Fibroblast of upper back skin (primary cell): ENCODE measurements at places on chromosomes 11 and 22.

DNA sequence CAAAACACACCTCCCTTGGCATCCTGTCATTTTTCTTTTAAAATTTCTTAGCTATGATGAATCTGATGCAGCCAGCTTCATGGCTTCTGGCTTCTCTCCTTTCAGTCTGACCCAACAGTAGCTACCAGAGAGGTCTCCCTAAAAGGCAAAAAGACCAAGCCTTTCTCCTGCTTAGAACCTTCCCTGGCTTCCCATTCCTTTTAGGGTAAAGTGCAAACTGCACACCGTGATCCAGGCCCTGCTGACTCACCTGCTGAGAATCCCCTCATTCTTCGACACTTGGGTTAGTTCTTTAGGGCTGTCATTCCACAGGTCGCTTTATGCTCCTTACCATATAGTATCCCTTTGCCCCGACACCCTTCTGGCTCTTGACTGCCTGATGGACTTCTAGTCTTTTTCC, 362.4 kb downstream of the MIAT start:
- DNase-seq: peak; percentile 81

GRCh38 chr11:76073724-76074123, 132.6 kb downstream of the WNT11 start:
- peak; percentile 80 for DNase-seq

DNA sequence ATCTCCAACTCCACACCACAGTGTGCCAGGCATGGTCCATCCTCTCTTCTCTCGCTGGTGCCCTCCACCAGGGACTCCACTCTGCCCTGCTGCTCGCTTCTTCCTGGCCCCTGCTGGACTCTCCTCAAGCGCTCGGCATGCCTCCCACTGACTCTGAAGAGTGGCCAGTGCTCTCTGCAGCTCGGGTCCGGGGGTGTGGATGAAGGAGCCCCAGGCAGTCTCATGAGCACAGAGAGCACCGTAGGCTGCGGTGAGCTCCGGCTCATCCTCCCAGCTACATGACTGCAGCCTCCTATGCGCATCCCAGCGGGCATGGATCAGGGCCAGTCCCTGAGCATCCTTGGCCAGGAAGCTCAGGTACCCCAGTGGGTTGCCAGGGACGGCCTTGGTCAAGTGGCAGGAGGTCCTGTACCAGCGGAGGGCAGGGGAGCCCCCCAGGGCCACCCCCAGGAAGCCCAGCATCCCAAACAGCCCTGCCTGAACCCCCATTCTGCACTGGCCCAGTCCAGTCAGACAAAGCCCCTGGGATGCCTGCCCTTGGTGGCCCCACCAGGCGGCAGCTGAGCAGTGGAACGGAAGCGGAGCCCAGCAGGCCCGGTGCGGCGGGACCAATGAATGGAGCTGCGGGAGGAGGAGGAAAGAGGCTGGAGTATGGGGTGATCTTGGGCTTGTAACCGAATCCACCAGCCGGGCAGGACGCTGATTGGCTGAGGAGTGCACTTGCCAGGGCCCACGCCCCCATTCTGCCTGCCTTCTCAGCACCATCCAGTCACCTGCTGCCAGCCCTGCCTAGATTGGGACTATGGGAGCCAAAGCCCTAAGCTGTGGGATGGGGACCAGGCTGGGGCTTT, at the start of gene PLA2G3:
PLA2G3 (minus strand) TSS at position 643 of the 851 bp plus-strand sequence; CDS start at position 489, 154 bp downstream.
- peak; percentile 38 for DNase-seq

- DNase-seq: peak; percentile 54
Measured at GRCh38 chr22:28799606-28800307, 612 bp downstream of the XBP1 start.

DNA sequence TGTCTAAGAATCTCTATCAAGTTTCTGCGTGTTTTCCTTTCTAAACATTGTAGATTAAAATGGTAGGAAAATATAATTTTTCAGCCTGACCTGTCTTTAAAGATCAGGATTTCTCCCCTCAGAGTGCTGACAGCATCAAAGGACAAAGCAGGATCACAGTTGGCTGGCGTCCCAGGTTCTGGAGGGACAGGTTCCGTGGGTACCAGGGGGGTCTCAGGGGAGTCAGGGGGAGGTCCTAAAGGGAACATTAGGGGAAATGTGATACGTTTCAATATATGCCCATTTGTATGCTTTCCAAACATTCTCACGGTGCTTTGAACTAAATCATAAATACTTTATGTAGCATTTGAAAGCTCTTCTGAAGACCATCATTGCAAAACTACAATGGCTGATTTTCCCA, 3.4 kb downstream of the MMP3 start:
- no peak for DNase-seq

GRCh38 chr22:41347066-41347859, 34.5 kb upstream of the TEF start:
- DNase-seq: no peak

GRCh38 chr22:32476281-32477195, 1.9 kb downstream of the FBXO7 start:
- no peak for DNase-seq

DNA sequence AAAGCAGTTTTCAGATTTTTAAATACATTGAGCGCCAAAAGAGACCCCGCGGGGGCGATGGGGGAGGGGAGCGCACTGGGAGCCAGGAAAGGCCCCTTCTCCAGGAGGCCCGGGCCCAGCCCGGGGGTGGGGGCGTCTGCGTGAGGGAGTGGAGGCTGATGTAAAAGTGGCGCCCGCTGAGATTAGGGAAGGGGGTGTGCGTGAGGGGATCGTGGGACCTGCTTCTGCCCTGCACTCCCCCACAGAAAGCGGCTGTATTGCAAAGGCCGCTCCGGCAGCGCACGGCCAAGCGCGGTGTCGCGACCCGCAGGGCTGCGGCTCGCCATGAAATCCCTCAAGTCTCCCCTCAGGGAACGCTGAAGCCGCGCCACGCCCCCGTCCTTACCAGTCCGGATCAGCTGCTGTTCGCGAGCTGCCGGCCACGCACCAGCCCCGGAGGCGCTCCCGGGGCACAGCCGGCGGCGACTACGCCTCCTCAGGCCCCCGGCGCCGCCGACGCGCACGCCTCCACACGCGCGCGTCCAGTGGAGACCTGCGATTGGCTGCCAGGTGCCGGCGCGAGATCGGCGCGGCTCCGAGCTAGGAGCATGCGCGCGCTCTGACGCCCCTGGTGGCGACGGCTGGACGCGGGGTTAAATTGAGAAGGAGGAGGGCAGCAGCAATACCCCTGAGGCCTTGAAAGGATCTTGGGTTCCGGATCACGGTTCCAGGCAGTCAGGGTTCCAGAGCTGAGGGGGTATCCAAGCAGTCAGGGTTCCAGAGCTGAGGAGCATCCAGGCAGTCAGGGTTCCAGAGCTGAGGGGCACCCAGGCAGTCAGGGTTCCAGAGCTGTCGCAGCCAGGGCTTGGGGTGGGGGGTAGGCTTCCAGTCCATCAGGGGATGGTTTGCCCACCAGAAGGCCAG, at the start of gene ZNF280B:
ZNF280B (minus strand) TSS at position 469 of the 903 bp plus-strand sequence. CDS start 19,344 bp downstream, outside the sequence.
- DNase-seq: peak; percentile 84

GRCh38 chr22:19870153-19871022, 15.7 kb upstream of the GNB1L start:
- DNase-seq: no peak

DNA sequence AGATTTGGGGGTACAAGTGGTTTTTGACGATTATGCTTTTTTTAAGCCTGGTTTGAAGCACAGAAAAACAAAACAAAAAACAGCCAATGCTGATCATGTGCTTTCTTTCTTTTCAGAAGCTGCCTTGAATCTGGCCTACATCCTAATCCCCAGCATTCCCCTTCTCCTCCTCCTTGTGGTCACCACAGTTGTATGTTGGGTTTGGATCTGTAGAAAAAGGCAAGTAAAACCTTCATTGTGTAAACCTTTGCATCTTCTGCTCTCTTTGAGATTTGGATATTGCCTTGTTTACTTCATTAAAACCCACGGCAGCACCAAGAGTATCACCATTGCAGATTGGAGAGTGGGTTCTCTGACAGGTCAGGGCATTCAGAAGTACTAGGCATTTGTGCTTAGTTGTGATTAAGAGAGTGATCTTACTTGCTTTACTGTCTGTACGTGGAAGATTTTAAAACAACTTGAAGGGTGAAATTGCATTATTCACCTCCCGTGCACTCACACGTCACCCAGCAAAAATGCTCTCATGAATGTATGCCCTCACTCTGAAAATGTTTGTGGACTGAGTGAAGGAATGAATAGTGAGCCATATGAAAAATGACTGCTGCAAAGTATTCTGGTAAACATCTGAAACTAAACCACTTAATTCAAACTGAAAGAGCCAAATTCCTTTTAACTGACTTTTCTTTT, 17.0 kb downstream of the LAYN start:
- peak; percentile 99 for DNase-seq

DNA sequence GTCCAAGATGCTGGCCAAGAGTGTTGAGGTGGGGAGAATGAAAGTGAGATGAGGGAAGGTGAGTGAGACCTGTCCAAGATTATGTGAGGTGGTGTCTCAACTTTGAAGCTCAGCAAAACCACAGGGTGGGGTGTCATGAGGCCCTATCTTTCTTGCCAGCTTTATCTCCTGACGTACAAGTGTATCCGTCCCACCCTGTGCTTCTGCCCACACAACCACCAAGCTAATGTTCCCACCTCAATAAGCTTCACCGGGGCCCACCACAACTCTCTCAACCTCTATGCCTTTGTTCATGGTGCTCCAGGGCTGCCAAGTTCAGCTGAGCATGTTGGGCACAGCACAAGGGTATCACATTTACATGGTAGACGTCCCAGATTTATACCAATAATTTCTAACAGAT, 7.1 kb upstream of the TPST2 start:
- DNase-seq: no peak

- DNase-seq: no peak
Measured at GRCh38 chr11:92820860-92821259, 148.6 kb upstream of the MTNR1B start.

GRCh38 chr11:128723531-128723930, 29.7 kb downstream of the FLI1 start:
- DNase-seq: no peak

DNA sequence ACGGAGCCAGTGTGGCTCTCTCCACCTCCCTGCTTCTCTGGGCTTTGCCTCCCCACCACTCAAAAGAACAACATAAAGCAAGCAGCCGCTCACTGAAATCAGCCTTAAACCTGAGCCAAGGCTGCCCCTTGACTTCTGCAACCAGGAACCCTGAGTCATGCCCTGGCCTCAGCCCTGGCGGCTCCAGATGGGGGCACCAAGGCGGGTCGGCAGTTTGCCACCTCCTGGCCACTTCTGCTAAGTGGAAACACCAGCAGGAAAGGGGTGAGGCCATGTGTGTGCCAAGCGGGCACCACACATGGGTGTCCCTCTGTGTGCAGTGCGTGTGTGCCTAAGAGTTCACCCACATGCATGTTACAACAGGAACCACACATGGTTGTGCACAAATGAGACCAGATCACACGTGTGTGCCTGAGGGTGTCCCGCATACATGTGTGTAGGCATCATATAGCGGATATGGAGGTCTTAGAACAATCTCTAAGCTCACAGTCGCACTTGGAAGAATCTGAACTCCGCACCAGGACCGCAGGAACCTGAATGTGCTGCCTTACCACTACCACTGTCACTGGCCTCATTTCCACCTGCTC, 221.2 kb downstream of the MN1 start:
- no peak for DNase-seq

- DNase-seq: no peak
Measured at GRCh38 chr11:702462-703461, 3.3 kb upstream of the EPS8L2 start.

DNA sequence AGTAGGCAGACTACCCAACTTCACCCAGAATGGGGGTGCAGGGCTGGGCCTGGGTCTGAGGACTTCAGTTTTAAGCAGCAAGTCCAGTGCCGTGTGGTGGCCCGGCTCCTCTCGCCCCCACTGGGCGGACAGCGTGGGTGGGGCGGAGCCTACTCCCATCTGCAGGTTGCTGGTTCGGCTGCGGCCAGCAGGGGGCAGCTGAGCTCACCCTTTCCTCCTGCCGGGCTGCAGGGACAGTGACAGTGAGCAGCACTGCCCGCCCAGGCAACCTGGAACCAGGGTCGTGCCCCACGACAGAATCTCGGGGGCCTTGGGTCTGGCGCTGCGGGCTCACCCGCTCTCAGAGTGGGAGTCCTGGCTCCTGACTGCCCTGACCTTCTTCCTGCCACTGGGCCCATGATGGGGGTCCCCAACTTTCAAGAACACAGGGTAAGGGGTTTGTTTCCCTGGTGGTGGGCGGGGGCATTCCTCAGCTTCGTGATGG, 6.2 kb upstream of the NEAT1 start:
- DNase-seq: peak; percentile 74

- DNase-seq: no peak
Measured at GRCh38 chr22:30040499-30041260, 39.6 kb upstream of the HORMAD2 start.

- DNase-seq: peak; percentile 84
Measured at GRCh38 chr11:74932797-74933196, 16.1 kb downstream of the XRRA1 start.

DNA sequence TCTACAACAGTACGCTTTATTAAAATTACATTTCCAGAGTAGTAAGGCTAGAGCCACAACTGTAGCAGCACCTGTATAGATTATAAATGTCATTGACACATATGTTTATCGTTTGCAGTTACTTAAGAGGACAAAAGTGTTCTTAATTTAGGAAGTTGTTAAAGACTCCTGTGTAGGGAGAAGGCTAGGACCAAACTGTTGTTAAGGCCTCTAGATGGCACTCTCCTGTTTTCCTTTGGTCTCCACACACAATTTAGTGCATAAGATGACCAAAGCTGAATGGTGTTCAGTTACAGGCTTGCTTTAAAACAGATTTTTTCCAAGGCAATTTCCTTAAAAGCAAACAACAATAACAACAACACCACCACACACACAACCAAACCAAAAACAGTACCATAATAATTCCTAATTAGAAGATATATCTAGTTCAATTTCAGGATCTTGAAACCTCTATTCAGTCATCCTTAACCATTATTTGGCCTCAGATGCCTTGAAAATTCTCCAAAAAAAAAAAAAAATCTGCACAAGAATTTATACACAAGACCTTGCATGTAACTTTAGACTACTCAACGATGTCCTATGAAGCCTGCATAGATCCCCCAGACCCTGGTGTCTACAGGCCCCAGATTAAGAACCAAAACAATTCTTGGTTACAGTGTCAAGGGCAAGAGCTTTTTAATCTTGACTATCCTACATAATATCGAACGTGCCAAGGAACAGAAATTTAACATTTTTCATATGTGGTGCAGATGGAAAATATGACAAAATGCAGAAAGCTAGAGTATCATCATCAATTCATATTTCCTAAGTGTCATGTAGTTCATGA, 42.6 kb upstream of the APOA1 start:
- DNase-seq: peak; percentile 71

DNA sequence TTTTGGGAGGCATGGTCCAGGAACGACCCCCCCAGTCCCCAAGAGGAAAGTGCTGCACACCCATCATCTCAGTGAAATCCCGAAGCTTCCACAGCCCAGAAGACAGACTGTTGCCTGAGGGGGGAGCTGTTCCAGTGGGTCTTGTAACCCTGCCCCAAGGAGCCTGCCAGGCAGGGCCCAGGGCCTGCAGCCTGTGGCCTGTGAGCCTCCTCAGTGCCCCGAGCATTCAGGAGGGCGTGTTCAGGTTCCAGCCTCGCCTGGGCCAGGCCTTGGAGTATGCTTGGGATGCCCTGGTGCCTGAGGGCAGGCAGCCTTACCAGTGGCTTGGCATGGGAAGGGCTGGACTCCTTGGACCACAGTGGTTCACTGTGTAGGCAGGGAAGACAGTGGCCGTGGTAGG, 18.0 kb upstream of the CABP2 start:
- no peak for DNase-seq

- DNase-seq: peak; percentile 74
Measured at GRCh38 chr11:122046846-122047245, 69.2 kb downstream of the BLID start.

- DNase-seq: no peak
Measured at GRCh38 chr11:74647404-74647803, 55.0 kb downstream of the POLD3 start.

GRCh38 chr22:45430871-45431270, 17.4 kb downstream of the RIBC2 start:
- no peak for DNase-seq
